ENCODE measurements at places on chromosomes 2 and 18.

GRCh38 chr18:8910843-8911242 is 191.7 kb upstream of the NDUFV2 start:
- DNase-seq, result no peak

GRCh38 chr2:173414823-173415322 is 60.2 kb downstream of the CDCA7 start:
- DNase-seq, result no peak

GRCh38 chr2:140392824-140393223 is 1612.6 kb upstream of the NXPH2 start:
- DNase-seq, result no peak

DNA sequence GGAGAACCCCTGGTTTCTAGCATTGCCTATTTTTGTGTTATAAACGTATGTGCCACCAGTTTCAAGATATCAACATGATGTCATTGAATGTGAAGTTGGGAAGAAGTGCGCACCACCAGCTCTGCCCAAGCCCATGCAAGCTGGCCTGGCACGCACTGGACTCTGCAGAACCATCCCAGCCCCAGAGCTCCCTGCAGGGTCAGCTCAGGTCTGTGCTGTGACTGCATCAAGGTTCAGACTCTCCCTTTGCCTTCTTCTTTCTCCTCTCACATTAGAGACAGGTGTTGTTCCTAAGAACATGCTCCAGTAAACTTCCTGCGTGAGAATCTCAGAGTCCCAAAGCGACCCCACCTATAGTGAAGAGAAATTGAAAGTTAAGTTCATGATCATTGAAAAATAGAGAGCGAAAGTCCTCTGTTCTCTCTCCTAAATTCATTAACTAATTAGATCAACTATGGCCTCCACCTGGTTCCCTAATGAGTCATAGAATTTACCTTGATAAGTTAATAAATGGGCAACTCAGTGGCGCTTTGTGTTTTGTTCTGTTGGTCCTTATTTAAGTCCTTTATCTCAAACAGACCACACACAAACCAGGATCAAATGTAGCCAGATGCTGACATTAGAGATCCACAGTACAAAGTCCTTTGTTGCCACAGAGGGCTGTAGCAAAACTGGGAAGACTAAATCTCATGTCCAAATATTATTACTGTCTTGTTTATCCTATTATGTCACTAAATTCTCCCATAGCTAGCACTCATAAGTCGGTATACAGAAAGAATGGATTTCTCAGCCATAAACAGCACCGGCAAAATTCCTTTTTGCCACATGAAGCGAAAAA is 432.3 kb downstream of the STK39 start:
- no peak for DNase-seq

- no peak for DNase-seq
Measured at GRCh38 chr2:211939177-211939576, 599.4 kb downstream of the ERBB4 start.

DNA sequence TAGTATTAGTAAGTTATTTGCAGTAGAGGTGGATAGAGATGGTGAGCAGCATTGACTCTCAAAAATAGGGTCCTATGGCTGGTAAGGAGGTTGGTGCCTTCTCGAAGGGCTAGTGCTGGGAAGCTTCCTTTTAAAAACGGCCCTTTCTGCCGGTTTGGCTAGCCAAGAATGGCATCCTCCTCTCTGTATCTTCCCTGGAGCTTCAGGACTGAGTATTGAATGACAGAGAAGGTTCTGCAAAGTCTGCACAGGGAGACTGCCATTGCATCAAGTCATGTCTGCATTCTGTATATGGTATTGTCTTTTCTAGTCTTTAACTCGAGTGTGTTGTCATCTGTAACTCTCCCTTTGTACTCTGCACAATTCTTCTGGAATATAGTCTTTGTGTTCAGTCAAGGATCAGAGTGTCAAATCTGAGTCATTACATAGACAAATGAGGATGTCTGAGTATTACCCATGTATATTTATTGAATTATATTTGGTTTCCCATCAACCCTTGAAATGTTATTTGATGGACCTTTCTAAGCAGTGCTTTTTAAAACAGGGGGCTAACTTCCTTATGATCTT is 1.1 kb downstream of the LDLRAD4 start:
- no peak for DNase-seq

- DNase-seq, result no peak
Measured at GRCh38 chr2:234745347-234745746, 206.5 kb upstream of the SH3BP4 start.

DNA sequence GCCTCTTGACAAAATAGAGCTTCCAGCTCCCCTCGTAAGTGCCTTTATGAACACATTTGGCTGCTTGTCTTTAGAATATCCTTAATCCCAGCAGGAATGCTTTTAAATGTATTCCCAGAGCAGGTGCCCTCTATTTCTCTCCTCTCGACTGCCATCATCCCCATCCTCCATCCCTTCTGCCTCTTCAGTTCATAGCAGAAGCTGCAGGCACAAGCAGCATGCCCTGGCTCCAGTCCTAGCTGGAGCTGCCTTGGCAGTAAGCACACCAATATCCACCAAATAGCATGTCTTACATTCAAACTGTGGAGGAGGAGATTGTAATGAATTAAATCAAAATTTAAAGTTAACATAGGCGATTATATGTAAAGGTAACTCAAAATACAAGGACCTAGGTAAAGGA is 891.3 kb upstream of the SLC39A10 start:
- no peak for DNase-seq

DNA sequence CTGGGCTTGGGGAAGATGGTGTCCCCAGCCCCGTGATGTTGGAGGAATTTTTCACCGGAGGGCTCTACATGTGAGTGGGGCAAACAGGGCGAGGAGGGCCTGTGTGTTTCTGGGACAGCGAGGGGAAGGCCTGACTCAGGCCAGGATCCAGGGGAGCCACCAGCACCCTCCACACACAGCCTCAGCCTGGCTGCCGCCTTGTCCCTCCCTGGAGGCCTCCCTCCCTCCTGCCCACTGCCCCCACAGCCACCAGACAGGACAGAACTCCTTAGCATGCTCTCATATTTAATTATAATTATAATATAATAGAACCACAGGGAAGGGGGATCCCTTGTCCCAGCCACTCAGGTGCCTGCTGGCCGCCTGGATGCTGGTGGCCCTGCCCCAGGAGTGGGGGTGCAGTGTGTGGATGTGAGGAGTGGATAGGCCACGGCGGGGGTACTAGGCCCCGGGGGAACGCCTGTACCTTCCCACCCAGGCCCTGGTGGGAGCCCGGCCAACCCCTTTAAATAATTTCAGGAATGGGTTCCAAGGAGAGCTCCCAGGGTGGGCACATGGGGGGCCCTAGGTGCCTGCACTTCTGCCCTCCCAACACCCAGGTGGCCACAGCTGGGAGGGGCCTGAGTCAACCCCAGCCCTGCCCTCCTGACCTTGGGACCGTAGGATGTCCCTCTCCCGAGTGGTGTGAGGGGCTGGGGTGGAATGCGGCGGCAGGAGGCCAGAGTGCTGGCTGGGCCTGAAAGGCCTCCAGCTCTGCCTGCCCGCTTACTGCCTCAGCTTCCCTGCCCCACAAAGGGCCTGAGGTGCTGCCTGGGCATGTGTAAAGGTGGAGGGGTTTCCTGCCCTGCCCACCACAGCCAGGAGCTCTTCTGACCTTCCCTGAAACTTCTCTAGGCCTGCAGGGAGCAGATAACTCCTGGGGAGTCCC is 8.8 kb downstream of the PDCD1 start:
- DNase-seq, result no peak

- no peak for DNase-seq
Measured at GRCh38 chr18:13930964-13931363, 15.6 kb upstream of the MC2R start.

DNA sequence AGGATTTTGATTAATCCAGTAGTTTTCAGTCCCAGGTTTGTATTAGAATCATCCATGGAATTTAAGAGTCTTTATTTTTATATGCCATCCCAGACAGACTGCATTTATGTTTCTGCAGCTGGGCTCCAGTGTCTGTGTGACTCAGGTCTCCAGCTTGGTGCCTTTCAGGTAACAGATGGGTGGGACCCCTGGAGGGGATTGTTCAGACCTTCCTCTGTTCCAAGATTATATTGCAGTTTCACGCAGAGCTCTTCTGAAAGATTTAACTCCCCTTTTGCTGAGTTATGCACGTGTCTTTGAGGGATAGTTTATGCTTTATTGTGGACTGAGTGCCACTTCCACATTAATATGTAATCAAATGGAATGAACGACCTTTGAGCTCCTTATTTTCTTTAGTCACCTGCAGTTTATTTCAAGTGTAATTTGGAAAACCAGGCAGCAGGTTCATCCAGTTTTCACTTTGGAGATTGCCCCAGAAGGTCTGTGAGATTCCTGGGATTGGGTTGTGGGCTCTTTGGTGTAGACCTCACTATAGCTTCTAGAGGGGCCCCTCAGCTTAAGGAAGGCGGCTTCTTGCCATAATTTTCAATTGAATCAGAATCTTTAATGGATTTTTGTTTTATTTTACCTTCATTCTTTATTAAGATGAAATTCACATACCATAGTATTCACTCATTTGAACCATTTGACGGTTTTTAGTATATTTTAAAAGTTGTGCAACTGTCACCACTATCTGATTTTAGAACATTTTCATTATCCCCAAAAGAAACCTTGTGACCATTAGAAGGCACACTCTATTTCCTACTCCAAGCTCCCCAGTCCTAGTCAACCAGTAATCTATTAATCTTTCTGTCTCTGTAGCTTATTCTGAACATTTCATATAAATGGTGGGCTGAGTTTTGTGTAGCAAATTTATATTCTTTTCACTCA is 135.0 kb downstream of the WDSUB1 start:
- no peak for DNase-seq

- DNase-seq, result no peak
Measured at GRCh38 chr2:42762823-42763804, 821 bp downstream of the OXER1 start.

GRCh38 chr2:151789055-151789834 is 39.0 kb downstream of the ARL5A start:
- DNase-seq, result no peak

DNA sequence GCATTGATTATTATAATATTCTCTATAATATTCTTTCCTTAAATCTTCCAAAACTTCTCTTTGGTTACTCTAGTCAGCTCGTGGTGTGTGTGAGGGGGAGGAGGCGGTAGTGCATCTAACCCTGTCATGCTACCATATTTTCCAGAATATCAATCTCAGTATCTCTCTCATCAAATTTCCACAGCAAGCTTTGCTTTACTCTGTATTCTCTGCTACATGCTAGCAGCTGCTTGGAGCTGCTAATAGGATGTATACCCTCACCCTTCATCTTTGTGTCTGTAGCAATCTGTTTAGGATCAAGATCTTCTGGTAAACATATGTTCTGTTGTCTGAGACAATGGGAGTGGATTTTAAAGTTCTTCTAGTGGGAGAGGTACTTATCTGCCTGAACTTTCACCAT is 303.8 kb upstream of the KLHL14 start:
- DNase-seq, result no peak

DNA sequence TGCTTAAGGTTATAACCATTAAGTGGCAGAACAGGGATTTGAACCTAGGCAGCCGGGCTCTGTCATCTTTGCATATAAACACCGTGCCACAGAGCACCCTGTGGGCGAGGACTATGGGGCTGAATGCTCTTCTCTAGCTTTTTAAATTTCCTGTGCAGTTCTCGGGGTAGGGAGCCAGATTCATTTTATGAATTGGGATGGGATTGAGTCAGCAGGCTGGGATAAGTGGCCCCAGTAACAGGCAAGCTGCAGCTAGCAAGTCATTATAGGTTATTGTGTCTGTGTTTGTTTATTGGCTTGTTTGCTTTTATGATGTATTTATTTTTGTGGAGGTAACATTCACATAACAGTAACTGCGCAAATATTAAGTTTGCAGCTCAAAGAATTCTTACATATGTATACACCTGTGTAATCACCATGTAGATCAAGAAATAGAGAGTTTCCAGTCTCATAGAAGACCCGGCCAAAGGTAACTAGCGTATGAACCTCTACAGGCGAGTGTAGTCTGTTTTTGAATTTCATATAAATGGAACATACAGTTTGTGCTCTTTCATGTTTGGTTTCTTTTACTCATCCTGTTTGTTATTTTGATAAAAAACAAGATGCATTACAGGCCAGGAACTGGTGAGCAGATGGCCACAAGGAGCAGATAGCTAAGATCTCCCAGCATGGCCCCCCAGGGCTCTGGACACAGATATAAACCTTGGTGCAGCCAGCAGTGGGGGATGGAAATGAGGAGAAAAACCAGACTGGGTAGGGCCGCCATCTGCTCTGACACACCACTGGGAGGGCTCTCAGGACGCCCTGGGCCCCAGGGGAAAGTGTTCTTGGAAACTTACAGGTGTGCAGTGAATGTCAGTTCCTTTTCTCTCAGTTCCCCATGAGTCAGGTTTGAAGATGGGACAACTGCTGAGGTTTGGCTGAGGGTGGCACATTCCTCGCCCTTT is 49.2 kb upstream of the GPR155 start:
- no peak for DNase-seq

GRCh38 chr18:48488388-48488850 is 50.4 kb upstream of the CTIF start:
- DNase-seq, result no peak

Measured in stimulated activated CD8-positive, alpha-beta memory T cell treated with anti-CD3 and anti-CD28 coated beads, Interleukin-4, amount 100 ng/mL, for 1 hour (primary cell).